ENCODE measurements at places on chromosomes 2 and 18. TPM values are rescaled to one million over a fixed set of nuclear protein-coding genes. Genes with fewer than 3 reads are reported as not detected.

Gene SLC20A1
- 46.4 TPM for total RNA-seq

Gene RESP18
- total RNA-seq, result not detected

Gene SNRPD1
- total RNA-seq, result 10.3 TPM

Gene MAPK4
- not detected for total RNA-seq
